ENCODE measurements at places on chromosomes 16 and 17. TPM values are rescaled to one million over a fixed set of nuclear protein-coding genes. Genes with fewer than 3 reads are reported as not detected.

Gene ZNF385C
- not detected for total RNA-seq

Gene AIPL1
- total RNA-seq: not detected

DNA sequence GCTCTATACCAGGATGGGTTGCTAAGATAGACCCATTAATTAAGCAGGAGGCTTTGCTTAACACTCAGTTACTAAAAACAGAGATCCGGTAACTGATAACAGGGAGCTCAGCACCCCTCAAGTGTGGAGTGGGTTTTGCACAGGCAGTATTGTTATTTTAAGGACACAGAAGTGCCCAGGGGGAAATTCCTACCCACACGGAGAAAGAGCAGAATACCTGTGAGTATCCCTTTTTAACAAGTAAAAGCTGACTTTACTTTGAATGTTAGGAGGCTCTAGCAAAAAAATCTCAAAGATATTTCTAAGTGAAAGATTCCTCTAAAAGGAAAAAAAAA, 32.8 kb upstream of the HAS3 start:
- H3K27ac ChIP-seq: peak overlapping the region; percentile 91
- no peaks in the 10 kb centered on the region for H3K36me3 ChIP-seq
- peak; percentile 59 for DNase-seq
- H3K4me3 ChIP-seq: no peak overlapping the region

Gene ERN2
- total RNA-seq: not detected

GRCh38 chr17:58264407-58265103, 16.2 kb downstream of the MPO start:
- H3K36me3 ChIP-seq: no peaks in the 10 kb centered on the region
- no peaks in the 10 kb centered on the region for H3K4me1 ChIP-seq
- no peak overlapping the region for H3K4me3 ChIP-seq
- no peaks in the 10 kb centered on the region for H3K27me3 ChIP-seq

- no peaks in the 10 kb centered on the region for H3K4me1 ChIP-seq
- H3K4me3 ChIP-seq: no peak overlapping the region
- H3K36me3 ChIP-seq: no peaks in the 10 kb centered on the region
- H3K27me3 ChIP-seq: no peaks in the 10 kb centered on the region
Observed at GRCh38 chr16:12311309-12311708, 334.8 kb downstream of the SNX29 start.

DNA sequence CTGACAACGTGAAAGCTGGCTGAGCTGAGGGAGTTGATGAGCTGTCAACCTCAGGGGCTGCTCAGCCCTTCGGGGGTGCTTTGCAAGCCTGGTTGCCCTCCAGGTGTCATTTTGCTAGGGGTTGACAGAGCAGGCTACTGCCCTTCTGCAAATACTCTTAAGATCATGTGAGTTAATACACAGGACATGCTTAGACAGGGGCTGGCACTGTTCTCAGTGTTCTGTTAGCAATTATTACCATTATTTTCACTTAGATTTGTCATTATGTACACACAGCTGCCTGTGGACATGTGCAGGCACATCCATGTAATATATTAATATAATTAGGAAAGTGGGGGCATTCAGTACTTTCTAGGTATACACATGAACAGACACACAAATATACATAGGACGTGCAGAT, 554.3 kb upstream of the HSBP1 start:
- no peaks in the 10 kb centered on the region for H3K4me1 ChIP-seq
- no peak for DNase-seq
- H3K27me3 ChIP-seq: no peaks in the 10 kb centered on the region
- no peak overlapping the region for H3K27ac ChIP-seq

- H3K27ac ChIP-seq: no peak overlapping the region
- H3K4me3 ChIP-seq: no peak overlapping the region
- no peak for DNase-seq
Observed at GRCh38 chr17:82948957-82949356, 109.1 kb upstream of the ZNF750 start.

- no peak overlapping the region for H3K4me3 ChIP-seq
- DNase-seq: peak; percentile 73
- no peak overlapping the region for H3K27ac ChIP-seq
- no peaks in the 10 kb centered on the region for H3K4me1 ChIP-seq
Observed at GRCh38 chr17:2749784-2750181, 331 bp upstream of the CCDC92B start.

DNA sequence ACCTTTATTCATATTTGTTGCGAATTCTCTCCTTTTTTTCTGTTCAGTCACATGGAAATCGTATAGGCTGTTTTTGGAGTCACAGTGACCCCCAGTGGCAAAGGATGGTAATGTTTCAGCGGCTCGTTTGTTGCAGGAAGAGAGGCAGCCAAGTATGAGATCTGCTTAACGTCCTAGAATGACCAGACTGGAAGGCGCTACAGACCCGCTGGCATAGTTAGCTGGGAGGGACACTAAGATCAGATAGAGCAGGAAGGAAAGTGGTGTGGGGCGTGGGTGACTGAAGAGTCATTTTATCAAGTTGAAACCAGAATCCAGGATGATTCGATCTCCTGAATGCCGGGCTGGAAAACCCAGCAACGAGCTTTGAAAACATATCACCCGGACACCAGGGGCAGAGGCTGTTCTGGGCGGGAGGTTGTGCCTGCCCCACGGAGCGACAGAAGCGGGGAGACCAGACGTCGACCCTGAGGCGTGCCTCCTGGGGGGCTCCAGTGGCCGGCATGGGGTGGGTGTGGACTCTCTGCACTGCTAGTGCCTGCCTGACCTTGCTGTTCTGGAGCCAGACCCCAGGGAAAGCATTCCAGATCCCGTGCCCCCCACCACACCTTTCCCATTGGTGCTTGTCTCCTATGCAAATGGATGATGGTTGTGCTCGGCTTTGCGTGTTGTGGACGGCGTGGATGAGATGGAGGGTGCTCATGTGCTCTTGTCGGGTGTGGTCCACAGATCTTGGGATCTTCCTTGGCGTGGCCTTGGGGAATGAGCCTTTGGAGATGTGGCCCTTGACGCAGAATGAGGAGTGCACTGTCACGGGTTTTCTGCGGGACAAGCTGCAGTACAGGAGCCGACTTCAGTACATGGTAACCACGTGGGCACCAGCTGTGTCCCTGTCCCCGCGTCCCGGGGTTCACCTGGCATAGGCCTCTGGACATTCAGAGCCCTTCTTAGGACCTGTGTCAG, 7.7 kb downstream of the IL34 start:
- H3K36me3 ChIP-seq: no peaks in the 10 kb centered on the region
- H3K27ac ChIP-seq: no peak overlapping the region
- peak; percentile 85 for DNase-seq
- peaks cover 3% of the 10 kb centered on the region for H3K4me1 ChIP-seq
- H3K27me3 ChIP-seq: no peaks in the 10 kb centered on the region

- H3K27me3 ChIP-seq: no peaks in the 10 kb centered on the region
- H3K4me3 ChIP-seq: no peak overlapping the region
- no peak overlapping the region for H3K27ac ChIP-seq
- H3K36me3 ChIP-seq: no peaks in the 10 kb centered on the region
- DNase-seq: no peak
Observed at GRCh38 chr16:59048876-59049275, 314.8 kb upstream of the GOT2 start.

DNA sequence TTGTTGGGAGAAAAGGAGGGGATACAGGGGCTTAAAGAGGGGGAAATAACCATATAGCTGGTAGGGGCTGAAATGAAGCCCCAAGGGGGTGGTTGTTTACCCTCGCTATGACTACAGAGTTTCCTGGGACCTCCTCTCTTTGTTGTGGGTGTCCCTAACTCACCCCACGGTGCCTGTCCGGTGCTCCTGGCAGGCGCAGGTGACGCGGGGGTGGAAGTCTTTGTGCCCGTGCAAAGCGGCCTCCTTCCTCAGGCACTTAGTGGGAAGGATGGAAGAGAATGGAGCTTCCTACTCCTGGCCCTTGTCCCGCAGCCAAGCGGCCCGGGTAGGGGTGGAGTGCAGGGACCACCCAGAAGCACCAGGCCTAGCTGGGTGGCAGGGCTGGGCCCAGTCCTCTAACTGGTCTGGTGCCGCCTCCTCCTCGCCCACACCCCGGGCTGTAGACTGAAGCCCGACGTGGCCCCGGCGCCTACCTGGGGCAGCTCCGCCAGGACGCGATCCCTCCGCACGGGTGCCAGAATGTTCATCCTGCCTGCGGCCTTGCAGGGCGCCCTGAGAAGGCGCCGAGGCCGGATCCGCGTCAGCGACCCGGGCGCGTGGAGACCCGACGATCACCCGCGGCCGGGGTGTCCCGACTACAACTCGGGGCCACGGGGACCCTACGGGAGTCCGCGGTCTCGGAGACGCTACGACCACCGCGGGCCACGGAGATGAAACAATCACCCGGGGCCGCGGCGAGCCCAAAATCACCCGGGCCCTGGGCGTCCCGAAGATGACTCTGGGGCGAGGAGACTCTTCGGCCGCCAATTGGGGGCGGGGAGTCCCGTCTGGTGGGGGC, 709 bp downstream of the RAB34 start:
- H3K27ac ChIP-seq: peak overlapping the region; percentile 92
- H3K4me3 ChIP-seq: peak overlapping the region; percentile 86
- H3K36me3 ChIP-seq: peaks cover 22% of the 10 kb centered on the region
- peaks cover 44% of the 10 kb centered on the region for H3K4me1 ChIP-seq

DNA sequence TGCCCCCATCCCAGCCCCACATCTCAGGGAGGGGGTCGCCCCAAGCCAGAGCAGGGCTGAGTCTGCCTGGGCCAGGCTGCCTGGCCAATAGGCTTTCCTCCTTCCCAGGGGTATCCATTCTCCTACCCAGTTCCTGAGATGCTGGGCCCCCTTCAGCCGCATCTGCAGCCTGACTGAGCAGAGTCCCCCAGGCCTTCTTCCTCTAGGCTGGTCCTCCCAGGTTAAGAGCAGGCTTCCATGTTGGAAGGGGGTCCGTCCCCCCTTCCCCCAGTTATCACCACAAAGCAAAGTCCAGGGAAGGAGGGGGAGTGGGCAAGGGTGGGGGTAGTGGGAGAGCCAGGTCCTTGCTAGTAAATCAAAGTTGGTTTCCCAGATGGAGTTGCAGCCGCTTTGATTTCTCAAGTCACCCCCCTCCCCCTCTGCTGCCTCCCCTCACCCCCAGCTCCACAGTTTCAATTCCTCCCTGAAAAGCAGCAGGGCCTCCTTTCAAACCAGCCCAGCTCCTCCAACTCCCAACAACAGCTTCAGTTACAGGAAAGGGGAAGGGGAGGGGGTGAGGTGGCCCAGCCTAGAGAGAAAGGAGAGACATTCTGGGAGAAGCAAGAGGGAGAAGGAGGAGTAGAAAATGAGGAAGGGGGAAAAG, 9.5 kb upstream of the FZD2 start:
- H3K4me1 ChIP-seq: peaks cover 9% of the 10 kb centered on the region
- no peak overlapping the region for H3K4me3 ChIP-seq
- no peak for DNase-seq
- no peaks in the 10 kb centered on the region for H3K27me3 ChIP-seq

- no peaks in the 10 kb centered on the region for H3K27me3 ChIP-seq
- no peak for DNase-seq
- H3K27ac ChIP-seq: no peak overlapping the region
- peaks cover 6% of the 10 kb centered on the region for H3K4me1 ChIP-seq
- H3K36me3 ChIP-seq: no peaks in the 10 kb centered on the region
Observed at GRCh38 chr17:7146115-7146514, 31.5 kb upstream of the ASGR2 start.

Gene BAIAP3
- total RNA-seq: 3.0 TPM

GRCh38 chr16:79605999-79606398, 5.5 kb upstream of the MAF start:
- no peaks in the 10 kb centered on the region for H3K27me3 ChIP-seq
- no peak for DNase-seq
- peaks cover 7% of the 10 kb centered on the region for H3K4me1 ChIP-seq
- no peak overlapping the region for H3K4me3 ChIP-seq
- H3K36me3 ChIP-seq: no peaks in the 10 kb centered on the region
- H3K27ac ChIP-seq: no peak overlapping the region

Gene SLC16A13
- 3.1 TPM for total RNA-seq

GRCh38 chr16:75687361-75687760, 10.6 kb upstream of the CPHXL2 start:
- H3K4me1 ChIP-seq: no peaks in the 10 kb centered on the region
- H3K27me3 ChIP-seq: no peaks in the 10 kb centered on the region
- no peak overlapping the region for H3K27ac ChIP-seq
- no peaks in the 10 kb centered on the region for H3K36me3 ChIP-seq
- DNase-seq: no peak

Gene CEP20
- 46.2 TPM for total RNA-seq

- H3K36me3 ChIP-seq: no peaks in the 10 kb centered on the region
- no peak for DNase-seq
- H3K4me1 ChIP-seq: peaks cover 12% of the 10 kb centered on the region
- H3K27me3 ChIP-seq: no peaks in the 10 kb centered on the region
- no peak overlapping the region for H3K4me3 ChIP-seq
Observed at GRCh38 chr16:81537721-81538561, 93.3 kb downstream of the CMIP start.

DNA sequence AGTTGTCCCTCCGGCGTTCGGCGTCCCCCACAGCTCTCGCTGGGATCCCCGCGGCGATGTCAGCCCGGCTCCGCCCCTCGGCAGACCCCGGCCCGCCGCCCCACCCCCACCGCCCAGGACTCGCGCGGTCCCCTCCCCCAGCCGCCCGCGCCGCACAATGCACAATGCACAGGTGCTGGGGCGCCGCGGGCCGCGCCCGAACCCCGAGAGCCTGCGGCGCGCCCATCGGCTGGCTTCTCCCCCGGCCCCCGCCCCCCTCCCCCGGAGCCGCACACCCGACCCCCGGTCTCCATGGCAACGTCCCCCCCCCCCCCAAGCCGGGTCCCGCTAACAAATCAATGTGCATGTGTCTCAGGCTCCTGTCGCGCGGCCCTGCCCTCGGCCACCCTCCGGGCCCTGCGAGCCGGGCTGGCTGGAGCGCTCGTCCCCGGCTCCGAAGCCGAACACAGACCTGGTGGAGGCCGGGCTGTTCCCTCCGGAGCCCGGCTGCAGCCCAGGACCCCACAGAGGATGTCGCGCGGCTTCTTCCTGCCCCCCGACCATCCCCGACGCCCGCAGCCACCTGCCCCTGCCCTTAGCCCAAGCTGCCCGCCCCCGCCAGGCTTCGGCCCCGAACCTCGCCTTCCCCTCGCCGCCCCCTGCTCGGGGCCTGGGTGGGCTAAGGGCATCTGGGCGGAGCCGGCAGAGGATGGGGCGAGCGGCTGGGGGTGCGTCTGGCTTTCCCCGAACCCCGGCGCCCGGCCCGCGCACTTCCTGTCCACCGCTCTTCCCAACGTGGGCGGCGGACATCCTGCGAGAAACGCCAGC, 818 bp upstream of the CBX8 start:
- H3K36me3 ChIP-seq: no peaks in the 10 kb centered on the region
- H3K4me3 ChIP-seq: peak overlapping the region; percentile 66
- no peak for DNase-seq
- peaks cover 46% of the 10 kb centered on the region for H3K4me1 ChIP-seq
- no peak overlapping the region for H3K27ac ChIP-seq

Gene TEKT5
- not detected for total RNA-seq

Data from thyroid gland (tissue), 4 donors.